ENCODE measurements at places on chromosomes 5 and 9.

- DNase-seq: no peak
These were observed 29.2 kb upstream of the FBP1 start for GRCh38 chr9:94668418-94668927.

- DNase-seq: no peak
These were observed 46.9 kb downstream of the FNIP1 start for GRCh38 chr5:131749723-131750470.

DNA sequence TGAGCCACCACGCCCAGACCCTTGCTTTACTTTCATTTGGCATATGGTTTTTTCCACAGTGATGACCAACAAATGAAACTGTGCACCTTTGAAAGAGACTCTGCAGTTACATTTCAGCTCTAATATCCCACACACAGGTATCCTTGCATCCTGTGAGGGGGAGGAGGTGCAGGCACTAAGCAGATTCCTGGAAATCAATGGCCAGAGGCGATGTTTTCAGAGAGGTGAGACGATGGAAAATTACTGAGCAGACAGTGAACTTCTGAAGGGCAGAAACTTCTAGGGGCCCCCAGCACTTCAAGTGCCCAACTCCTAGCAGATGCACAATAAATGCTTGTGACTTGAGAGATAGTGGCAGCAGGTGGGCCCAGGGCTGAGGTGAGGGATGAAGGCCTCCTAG is 29.8 kb upstream of the GNE start:
- no peak for DNase-seq

DNA sequence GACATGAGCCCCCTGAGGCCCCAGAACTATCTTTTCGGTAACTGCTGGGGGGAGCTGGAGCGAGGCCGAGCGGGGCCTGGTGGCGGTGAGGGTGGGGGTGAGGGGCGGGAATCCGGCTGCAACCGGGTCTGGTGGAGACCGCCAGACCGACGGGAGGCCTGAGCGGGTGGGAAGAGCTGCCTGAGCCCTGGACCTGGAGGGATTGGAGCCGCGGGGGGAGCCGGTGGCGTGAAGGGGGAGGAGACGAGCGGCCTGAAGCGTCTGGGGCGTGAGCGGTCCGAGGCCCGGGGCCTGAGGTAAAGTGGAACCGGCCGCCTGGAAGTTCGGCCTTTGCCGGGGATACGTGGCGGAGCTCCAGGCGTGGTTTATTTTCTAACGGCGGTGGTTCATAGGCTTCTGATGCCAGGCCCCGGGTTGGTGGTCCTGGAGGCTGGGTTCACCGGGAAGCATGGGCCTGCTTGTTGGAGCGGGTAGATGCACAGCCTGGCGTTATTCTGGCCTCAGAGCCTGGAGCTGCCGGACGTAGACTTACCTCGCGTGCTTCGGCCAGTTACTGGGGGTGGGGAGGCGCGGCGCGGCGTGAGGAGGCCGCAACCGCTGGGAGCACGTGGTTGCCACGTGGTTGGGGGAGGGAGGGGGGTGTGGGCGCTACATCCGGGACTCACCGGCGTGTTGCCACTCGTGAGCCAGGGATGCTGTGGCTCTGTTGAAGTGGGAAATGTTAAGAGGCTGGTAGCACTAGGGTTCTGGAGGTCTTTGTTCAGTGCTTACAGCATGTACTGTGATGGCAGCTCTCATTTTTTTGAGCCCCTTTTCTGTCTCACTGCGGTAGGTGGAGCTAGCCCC is 544 bp downstream of the NPM1 start:
- peak; percentile 68 for DNase-seq

GRCh38 chr5:10406651-10407050 is 35.0 kb upstream of the ROPN1L start:
- no peak for DNase-seq

DNA sequence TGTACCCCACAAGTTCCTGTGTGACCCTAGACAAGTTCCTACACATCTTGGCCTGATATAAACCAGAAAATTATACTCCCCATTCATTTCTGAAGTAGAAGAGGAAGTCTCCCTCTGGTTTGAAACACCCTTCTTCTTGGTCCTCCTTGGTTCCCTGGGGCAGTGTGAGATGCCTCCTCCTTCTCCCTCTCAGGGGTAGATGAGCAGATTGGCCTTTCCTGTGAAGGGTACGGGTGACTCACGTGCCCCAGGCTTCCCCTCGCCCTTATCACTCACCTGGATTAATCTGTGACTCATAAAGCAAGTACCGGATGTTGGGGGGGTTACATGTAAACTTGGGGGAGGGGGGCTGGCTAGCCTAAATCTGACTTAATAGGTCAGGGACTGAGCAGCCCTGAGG is 11.1 kb upstream of the AQP3 start:
- peak; percentile 27 for DNase-seq

DNA sequence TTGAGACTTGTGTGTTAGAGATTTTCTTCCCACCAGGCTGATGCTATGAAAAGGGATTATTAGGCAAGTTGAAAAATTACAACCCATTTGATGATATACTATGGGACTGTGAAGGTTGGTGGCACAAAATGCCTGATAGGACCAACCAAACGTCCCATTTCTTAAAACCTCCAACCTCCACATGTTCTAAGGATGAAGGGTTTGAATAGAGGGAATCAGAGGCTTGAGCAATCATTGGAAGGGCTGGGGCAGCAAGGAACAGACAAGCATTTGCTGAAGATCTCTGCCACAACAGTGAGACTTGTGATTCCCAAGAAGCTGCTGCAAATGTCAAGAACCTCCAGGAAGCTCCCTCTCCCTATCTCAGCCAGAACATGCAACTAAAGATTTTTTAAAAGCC is 283.1 kb downstream of the ELAVL2 start:
- DNase-seq: no peak

Data from stimulated activated CD8-positive, alpha-beta memory T cell treated with anti-CD3 and anti-CD28 coated beads, Interleukin-2, amount 100 ng/mL, for 1 hour (primary cell).